ENCODE measurements at places on chromosomes 6 and 20.

- DNase-seq = no peak
Observed at GRCh38 chr6:13261464-13261994, 66.8 kb downstream of the TBC1D7 start.

GRCh38 chr6:56073761-56074160 is 173.6 kb downstream of the COL21A1 start:
- DNase-seq = no peak

- DNase-seq = no peak
Observed at GRCh38 chr6:164331026-164331425, 916.5 kb downstream of the QKI start.

DNA sequence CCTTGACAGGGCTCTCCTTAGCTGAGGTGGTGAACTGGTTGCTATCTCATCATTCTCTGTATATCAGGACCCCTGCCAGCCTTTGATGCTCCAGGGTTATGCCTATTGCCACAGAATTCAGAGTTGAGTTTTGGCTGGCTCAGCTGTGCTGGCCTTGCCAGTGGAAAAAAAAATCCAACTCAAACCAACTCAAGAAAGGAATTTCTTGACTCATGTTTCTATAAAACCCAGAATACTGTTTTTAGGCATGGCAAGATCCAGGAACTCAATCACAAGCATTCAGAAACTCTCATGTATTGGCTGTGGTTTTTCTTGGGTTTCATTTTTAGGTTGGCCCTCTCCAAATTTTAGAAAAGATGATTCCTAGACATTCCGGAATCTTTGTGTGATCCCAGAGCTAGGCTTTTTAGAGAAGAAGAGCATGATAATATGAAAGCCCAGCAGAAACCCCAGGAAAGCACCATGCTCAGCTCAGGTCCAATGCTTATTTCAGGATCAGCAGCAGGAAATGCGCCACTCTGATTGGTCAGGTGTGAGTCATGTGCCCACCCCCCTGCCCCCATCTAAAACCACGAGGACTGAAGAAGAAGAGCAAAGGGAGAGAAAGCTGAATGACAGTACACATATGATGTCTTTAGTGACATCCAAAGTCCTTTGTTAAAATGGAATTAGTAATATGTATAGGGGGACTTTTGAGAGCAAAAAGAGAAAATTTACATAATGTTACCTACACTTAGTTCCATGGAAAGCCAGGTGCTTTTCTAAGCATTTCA is 122.9 kb downstream of the RNF144B start:
- no peak for DNase-seq

DNA sequence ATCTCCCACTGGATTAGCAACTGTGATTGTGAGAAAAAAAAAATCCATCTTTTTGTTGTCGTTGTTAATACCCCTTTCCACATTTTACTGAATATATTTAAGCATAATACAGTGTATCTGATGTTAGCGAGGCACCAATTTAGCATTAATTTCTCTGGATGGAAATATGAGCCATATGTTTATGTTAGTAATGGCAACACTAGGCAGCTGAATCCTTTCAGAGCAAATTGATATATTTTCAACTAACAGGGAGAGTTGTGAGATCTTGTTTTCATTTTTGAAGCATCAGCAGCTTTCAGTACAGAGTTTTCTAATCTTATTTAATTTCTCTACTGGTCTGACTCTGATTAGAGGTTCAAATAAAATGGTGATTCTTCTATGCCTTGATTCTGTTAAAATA is 84.8 kb upstream of the HDAC2 start:
- no peak for DNase-seq

DNA sequence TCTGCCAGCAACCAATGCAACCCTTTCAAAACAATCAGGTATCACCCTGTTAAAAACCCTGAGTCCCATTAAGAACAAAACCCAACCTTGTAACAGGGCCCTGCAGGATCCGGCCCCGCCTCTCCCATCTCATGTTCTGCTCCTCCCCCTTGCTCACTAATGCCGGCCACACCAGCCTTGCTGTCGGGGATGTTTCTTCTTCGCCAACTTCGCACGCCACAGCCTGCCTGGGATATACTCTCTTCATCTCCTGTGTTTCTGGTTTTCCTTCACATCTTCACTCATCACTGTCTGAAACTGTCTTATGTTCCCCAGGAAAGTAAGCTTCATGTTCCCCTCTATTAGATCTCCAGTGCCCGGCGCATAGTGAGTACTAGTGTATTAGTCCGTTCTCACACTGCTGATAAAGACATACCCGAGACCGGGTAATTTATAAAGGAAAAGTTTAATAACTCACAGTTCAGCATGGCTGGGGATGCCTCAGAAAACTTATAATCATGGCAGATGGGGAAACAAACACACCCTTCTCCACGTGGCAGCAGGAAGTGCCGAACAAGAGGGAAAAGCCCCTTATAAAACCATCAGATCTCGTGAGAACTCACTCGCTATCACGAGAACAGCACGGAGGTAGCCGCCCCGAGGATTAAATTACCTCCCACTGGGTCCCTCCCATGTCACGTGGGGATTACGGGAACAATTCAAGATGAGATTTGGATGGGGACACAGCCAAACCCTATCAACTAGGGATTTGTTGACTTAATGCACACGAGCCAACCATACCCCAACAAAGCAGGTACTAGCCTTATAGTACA is 5.1 kb downstream of the TP53RK start:
- no peak for DNase-seq

DNA sequence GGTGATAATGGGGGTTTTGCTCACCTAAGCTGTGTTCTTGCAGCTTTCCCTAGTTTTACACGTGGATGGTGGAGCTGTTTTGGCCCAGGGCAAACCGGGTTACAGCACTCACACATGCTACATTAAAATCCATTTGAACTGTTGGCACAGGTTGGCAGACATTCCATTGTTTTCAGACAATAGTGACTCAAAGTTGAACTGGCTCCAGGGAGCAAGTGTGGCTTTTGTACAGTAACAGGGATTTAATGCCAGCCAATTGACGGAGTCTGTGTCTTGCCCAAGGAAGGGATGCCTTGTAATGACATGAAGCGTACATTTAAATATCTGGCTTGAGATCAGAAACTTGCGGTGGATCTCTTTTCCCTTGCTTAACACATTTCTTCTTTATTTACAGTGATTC is 183.1 kb downstream of the DTNBP1 start:
- DNase-seq = peak; percentile 19

DNA sequence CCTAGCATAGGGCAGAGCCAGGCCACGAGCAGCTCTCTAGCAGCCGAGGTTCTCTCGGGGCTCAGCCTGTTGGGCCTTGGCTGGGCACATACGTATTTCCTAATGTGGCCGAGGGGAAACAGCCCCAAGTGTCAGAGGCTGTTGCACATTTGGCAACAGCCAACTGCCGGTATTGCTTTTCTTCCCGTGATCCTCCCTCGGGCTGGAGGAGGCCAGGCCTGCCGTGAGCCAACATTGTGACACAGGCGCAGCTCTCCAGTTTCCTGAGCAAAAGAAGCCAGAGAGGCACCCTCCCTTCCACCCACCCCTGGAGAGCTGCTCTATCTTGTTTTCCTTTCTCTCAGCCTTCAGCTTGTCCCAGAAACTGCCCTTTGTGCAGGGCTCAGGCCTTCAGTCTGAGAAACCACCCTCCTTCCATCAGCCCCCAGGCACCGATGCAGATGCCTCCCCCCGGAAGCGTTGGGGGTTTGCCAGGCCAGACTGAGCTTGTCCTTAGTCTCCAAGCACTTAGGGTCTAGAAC is 5.1 kb upstream of the BPI start:
- peak; percentile 41 for DNase-seq

DNA sequence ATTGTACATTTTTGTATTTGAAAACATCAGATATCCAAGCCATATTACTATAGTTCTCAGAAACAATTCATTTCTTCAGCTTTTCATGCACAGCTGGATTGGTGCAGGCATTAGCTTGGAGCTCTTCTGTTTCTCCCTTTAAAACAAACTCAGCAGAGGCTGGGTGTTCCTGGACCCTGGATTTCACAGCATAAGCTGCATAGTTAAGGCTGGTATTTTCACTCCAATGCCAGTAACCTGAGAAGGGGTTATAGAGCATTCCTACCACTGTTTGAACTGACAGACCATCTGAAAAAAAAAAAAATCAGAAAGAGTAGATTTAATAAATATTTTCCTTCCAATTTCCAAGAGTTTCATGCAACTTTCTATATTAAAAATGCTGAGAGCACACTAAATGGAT is 20.1 kb upstream of the FAXC start:
- DNase-seq = no peak

- no peak for DNase-seq
Observed at GRCh38 chr6:72952808-72953630, 272.3 kb downstream of the KHDC1L start.

- DNase-seq = no peak
Observed at GRCh38 chr6:25366903-25367545, 87.8 kb downstream of the CARMIL1 start.

- no peak for DNase-seq
Observed at GRCh38 chr6:491233-491632, 99.7 kb downstream of the IRF4 start.

GRCh38 chr6:79494841-79495240 is 42.4 kb downstream of the LCA5 start:
- no peak for DNase-seq

- DNase-seq = no peak
Observed at GRCh38 chr6:113160306-113161017, 696.7 kb upstream of the MARCKS start.

GRCh38 chr6:167137081-167137480 is 14.2 kb downstream of the CCR6 start:
- DNase-seq = no peak

GRCh38 chr20:41287327-41287726 is 30.2 kb downstream of the ZHX3 start:
- DNase-seq = no peak

GRCh38 chr20:44579313-44580081 is 2.9 kb upstream of the PKIG start:
- no peak for DNase-seq

DNA sequence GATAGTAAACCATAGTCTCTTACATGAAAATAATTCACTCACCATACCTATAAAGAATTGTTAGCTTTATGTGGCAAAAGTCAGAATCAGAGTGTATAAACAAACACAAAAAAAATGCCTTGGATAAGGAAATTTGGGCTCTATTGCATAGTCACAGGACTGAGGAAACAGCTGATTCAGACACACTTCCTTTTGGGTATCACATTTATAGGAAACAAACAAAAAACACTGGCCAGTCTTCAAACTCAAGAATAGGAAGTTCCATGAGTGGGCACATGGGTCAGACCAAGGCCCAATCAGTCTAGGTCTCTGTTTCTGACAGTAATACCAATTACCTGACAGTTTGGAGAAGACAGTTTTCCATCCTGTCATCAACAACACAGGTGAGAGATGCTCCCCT is 8.0 kb downstream of the SLC18B1 start:
- no peak for DNase-seq

GRCh38 chr6:44676246-44676790 is 288.8 kb downstream of the CDC5L start:
- DNase-seq = no peak

DNA sequence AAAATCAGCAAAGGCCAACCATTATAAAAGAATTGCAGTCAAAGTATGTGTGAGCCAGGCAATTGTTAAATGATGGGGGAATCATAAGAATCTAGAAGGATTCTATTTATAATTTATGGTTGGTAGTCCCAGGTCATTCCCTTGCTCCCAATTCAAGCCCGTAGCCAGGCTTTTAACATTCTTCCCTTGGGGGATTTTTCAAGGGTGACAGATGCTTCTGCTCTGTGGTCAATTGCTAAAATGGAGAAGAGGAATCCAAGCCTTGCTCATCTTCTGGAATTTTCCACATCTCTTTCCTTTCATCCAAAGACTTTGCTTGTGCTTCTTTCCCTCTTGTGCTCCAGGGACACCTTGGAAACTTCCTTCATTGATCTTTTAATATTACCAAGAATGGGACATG is 18.0 kb upstream of the BCAS1 start:
- no peak for DNase-seq

DNA sequence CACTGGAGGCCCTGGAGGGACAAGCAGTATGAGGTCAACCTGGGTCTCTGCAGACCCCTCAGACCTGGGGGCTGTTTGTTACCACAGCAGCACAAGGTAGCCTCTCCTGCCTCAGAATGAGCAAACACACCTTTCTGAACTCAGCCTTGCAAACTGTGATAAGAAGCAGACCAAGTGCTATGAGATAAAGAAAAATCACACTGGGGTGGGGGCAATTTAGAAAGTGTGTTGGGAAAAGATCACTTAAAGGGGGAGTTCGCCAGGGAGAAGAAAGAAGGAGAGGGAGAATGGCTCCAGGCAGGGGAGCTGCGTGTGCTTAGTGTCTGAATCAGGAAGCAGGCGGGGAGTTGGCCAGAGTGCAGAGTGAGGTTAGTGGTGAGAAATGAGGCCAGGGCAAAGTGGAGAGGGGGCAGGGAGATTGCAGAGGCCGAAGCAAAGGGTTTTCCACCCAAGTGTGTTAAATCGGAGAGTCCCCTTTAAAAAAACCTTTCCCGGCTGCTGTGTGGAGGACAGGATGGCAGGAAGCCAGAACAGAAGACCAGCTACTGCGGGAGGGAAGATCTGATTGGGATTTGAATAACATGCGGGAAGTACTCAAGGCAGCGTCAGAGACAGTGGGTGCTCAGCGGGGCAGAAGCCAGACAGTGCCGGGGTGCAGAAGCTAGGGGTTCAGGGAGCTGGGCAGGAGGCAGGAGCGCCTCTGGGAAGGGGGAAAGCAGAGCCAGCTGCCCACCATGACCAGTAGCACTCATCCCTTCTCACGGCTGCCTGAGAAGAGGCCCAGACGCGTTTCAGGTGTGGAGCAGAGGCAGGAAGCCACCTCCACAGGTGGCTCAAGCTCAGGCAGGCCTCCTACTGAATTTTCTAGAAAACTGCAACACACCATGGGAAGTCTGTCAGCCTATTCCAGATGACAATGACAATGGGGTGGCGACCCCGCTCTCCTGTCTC is 9.0 kb downstream of the ADA start:
- peak; percentile 32 for DNase-seq

DNA sequence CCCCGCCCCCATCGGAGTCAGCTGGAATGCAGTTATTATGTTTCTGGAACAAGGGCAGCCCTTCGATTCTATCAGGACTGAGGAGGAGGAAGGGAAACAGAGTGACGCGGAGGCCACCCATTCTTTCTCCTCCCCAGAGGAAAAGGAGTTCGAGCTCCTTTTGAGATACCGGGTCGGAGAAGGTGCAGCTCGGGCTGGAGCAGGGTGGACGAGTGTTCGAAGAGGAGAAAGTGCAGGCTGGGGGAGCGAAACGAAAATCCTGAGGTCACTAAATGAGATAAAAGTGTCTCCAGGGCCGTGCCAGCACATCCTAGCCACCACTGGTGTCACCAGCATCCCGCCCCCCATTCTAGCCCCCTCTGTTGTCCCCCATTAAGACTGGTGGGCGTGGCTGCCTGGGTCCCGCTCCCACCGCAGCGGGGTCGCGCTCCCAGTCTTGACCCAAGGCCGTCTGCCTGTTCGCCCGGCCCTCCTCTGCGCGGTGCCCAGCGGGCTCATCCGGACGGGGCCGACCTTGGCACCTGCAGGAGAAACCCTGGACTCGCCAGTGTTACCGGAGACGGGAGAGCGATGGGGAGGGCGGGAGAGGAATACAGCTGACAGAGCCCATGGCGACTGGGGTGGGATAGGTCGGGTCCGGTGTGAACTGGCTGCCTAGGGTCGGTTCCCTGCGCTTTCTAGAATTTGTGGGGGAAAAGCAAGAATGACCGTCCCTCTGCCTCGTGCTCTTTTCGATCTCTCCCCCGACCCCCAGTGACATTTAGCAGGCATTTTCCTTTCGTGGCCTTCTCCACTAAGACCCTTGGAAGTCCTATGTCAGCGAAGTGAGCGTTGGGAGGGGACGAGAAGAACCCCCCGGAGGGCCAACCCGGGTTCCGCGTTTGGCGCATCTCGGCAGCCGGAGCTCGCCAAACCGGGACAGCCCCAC is 16.2 kb downstream of the FOXA2 start:
- DNase-seq = no peak

Measured in midbrain (tissue), 1 donor.